HEK293T (cell line): ENCODE measurements at places on chromosomes 5 and 9.

- no peak for DNase-seq
Observed at GRCh38 chr9:14320271-14321181, 6.6 kb upstream of the NFIB start.

GRCh38 chr5:12323637-12324229 is 419.5 kb upstream of the CTNND2 start:
- no peak for DNase-seq

GRCh38 chr9:79824265-79824664 is 252.5 kb downstream of the TLE4 start:
- DNase-seq = no peak

DNA sequence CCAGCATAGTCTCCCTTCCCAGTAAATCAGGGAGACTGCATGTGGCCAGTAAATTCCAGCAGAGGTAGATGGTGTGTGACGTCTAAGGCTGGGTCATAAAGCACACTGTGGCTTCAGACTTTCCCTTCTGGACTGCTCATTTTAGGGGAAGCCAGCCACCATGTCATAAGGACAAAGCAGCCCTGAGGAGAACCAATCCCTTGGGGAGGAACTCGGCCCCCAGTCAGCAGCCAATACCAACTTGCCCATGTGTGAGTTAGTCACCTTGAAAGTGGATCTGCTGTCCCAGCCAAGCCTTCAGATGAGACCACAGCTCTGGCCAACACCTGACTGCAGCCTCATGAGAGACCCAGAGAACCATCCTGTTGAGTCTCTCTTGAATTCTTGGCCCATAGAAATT is 14.7 kb upstream of the NINJ1 start:
- no peak for DNase-seq

DNA sequence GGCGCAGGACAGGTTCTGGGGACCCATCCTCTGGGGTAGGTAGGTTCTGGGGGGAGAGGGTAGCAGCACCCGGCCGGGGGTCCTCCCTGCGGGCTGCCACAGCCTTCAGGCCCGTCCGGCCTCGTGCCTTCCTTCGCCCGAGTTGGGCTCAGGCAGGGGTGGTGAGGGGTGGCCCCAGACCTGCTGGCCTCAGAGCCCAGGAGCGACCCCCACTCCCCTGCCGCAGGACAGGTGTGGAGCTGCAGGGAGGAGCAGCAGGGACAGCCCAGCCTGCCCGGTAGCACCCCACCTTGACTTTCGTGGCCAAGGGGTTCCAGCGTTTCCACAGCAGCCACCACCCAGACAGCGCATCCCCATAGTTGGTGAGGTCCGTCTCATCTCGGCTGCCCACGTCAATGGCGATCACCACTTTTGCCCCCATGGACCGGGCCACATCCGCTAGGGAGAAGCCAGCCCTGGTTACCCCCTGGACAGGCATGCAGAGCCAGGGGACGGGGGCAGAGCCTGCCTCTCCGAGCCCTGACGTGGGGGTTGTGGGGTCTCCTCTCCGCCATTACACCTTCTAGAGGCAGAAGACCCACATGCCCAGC is 3.4 kb upstream of the NSMF start:
- no peak for DNase-seq

GRCh38 chr9:128396970-128397613 is 23.6 kb upstream of the CERCAM start:
- DNase-seq = no peak

DNA sequence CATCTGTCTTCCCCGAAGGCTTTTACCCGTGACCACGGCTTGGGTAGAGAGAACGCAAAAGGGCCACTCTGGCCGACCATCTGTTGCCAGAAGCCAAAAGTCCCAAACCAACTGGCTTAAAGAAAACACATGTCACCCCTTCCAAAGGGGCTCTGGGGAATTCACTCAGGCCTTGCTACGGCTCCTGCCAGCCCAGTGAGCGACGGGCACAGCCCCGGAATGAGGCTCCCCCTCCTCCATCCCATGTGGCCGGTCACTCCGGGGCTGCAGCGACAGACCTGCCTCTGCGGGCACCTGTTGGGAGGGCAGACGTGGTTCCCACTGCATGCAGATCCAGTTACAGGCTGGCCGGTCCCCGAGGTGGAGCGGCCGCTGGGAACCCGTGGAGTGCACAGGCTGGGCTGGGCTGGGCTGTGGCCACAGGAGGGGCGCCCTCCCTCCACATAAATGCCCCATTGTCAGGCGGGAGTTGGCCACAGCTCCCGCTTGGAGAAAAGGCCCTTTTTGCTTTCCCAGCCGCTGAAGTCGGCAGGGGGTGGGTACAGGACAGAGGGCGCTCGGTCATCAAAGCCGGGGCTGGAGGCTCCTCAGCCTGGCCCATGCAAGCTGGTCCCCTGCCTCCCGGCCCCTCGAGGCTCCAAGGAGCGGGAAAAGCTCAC is 19.9 kb downstream of the NOTCH1 start:
- DNase-seq = no peak

DNA sequence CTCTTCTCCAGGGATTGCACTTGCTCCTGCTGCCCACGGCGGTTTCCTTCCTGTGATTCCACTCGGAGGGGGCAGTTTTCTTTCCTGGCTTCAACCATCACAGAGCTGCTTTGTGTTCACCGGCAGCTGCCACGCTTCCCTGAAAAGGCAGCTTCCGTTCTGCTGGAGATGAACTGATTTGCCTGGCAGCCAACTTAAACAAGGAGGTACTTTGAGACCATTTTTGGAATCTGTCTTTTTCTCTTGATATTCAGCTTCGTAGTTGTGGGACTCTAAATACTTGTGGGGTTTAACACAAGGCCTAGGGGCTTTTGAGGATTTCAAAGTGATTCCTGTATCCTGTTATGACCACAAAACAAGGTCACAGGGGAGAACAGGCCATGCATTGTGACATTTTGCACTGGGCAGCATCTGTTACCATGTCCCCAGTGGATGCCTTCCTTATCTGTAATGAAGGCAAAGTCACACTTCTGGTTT is 192.0 kb downstream of the MTRR start:
- no peak for DNase-seq

GRCh38 chr5:38926121-38926520 is 80.3 kb downstream of the OSMR start:
- DNase-seq = no peak

DNA sequence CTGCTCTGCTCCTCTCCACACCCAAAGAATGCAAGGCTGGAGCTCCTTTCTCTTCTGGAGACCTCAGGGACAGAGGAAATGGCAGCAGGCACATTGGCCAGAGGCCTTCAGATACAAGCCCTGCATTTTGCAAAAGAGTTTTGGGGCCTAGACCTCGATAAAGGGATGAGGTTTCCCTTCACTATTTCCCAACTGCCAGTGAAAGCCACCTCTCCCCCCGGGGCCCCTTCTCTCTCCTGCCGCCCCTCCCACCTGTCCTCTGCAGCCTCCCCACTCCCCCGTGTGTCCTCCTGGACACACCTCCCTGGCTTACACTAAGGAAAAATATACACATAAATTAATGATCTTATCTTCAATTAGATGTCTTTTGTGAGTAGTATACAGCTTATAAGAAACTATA is 21.3 kb upstream of the LMNB1 start:
- DNase-seq = no peak

GRCh38 chr5:78747705-78748359 is 99.3 kb upstream of the LHFPL2 start:
- no peak for DNase-seq

DNA sequence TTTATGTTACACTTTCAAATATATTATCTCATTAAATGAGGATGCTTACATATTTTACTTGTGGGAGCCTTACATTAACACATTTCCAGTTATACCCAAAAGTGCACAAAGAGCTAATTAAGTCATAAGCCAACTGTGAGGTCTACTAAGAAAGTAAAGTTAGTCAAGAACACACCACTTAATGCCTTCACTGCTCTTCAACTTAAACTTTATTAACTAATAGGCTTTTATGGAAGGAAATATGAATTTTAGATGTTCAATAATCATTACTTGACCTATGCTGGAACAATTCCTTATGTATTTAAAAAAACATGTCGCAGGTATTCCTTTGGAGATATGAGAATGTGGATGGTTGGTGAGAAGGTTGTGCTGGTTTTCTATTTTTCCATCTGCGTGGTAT is 3.4 kb downstream of the ST8SIA4 start:
- no peak for DNase-seq

GRCh38 chr5:76144513-76145274 is 61.5 kb downstream of the SV2C start:
- no peak for DNase-seq

DNA sequence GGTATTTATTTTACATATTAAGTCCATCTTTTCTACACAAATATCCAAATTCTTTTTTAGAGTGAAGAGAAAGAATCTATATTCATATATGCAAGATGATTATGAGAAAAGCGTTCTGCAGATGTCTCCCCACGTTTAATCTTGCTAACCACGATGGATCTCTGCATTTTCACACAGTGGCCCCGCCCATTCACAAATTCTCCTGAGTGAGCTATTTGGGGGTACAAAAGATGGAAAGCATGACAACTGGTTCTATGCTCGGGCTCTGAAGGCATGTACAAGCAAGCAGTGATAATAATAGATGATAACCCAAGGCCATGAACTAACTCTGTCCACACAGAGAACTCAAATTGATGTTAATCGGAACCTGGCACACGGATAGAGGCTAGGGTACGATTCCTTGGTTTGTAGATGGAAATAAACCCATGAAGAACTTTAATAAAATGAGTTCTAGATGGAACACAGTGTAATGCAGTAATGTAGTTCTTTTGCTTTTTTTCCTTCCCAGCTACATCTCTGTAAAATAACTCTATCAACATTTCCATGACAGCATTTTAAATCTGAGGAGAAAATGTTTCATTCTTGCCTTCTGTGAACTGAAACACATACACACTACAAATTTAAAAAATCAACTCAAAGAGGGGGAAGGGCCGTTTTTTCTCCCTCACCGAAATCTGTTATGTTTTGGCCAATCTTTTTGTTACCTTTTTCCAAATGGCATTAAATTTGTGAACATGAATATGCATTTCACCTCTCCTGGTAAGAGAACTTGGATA is 851.7 kb upstream of the DMAC1 start:
- no peak for DNase-seq

DNA sequence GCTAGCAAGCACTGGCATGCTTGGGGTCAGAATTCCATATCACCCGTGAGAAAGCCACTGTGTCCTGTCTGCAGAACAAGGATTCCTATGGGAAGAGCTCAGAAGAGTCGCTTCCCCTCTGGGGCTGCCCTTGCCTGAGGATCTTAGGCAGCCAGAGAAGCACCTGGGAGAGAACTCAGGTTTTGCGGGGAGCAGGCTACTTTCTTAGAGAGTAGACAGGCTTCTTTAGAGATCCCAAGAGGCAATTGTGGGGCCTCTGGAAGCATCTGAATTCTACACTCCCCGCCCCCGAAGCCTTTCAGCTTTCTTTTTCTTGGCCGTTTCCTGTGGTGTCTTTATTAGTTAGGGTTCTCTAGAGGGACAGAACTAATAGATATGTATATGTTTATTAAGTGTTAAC is 40.9 kb downstream of the PHF2 start:
- no peak for DNase-seq

- DNase-seq = no peak
Observed at GRCh38 chr5:115484368-115484767, 60.2 kb downstream of the FEM1C start.

GRCh38 chr5:97243353-97243752 is 60.3 kb upstream of the RIOK2 start:
- DNase-seq = no peak

DNA sequence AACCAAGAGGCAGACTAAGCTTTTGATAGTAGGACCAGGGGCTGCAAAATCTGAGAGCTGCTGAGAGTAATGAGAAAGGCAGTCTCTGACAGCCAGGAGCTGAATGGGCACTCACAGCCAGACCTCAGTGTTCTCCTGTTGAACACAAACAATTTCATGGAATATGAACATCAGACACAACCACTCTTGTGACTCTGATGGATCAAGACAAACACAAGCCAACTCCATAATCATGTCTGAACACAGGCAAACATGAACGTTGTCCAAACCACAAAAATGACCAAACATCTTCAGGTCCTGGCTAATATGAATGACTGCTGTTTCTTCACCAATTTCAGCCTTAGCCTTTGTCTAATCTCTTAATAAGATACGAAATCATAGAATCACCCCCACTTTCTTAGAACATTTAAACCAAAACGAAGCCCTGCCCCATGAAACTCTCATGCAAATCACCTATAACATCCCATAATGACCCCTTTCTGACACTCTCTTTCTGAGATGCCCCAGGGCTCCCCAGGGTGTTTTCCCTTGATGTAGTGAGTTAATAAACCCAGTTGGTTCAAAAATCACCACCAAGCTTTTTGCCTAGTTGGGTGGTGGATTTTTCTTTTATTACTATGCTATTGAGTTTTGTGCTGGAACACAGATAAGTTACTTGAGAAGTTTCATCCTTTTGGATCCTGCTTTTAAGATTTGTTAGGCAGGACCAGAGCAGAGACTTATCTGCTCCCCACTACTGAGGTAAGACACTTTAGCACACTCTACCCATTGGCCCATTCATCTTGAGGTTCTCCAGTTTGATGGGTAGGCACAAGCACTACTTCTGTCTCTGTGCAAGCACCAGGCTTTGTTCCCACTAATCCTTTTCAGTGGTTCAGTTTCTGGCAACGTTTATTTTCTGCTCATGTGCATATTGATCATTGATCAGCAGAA is 5.9 kb upstream of the ERAP2 start:
- DNase-seq = no peak

GRCh38 chr5:61334868-61335615 is 3.0 kb downstream of the ZSWIM6 start:
- DNase-seq = peak; percentile 19

DNA sequence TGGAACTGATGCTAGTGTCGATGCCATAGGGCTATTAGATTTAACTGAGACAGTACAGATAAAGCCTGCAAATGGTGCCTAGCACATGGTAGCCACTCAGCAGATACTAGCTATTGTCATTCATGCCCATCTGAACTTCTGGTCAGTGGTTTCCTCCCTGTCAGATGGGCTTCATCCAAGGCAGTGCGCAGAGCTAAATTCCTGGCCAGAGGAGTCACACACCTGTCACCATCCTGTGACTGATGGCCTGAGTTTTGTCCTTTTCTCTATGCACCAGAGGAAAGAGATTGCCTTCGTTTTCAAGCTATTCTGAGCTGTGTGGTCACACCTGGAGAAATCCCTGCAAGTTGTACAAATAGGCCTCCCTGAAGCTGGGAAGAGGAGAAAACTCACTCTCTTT is 34.7 kb downstream of the MSX2 start:
- no peak for DNase-seq

- DNase-seq = no peak
Observed at GRCh38 chr5:17989567-17990563, 355.6 kb downstream of the TAF11L14 start.
